Activated CD4-positive, alpha-beta T cell treated with anti-CD3 and anti-CD28 coated beads, Interleukin-2, amount 10 ng/mL, durations not matched to agents 7 days and 5 days (primary cell): ENCODE measurements at places on chromosomes 2 and 18. TPM values are rescaled to one million over a fixed set of nuclear protein-coding genes. Genes with fewer than 3 reads are reported as not detected.
A peak's percentile ranks its signal among the peaks of the same experiment; 100 is the strongest.

DNA sequence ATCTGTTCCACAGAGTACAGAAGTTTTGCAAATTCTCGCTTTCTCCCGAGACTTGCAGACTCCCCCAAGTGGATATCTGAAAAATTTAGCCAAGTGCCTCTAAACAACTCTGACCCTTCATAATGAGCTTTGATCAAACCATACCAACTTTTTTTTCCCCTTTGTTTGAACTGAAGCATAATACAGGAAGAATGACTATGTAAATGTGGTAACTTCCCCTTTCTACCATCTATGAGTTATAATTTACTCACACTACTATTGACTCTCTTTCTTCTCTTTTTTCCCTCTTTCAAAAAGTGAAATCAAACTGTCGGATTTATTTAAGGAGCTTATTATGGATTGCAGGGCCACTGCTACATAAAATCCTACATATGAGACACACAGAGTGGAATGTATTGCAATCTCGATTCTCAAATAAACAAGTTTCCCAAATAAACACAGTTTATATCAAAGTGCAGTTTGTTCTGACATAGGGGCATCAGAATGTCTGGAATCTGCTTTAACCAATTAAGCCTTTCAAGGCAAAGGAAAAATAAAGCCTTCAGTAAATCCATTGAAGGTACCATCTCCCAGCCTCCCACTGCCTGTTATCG is 1.4 kb upstream of the ZNF804A start:
- no peak for DNase-seq

The CSRNP3 gene
- total RNA-seq: not detected

- no peak for DNase-seq
These were observed 20.3 kb downstream of the ACTR3 start for GRCh38 chr2:113910110-113910717.

- peak; percentile 64 for DNase-seq
These were observed 59.9 kb downstream of the SUMO1 start for GRCh38 chr2:202178346-202178958.

DNA sequence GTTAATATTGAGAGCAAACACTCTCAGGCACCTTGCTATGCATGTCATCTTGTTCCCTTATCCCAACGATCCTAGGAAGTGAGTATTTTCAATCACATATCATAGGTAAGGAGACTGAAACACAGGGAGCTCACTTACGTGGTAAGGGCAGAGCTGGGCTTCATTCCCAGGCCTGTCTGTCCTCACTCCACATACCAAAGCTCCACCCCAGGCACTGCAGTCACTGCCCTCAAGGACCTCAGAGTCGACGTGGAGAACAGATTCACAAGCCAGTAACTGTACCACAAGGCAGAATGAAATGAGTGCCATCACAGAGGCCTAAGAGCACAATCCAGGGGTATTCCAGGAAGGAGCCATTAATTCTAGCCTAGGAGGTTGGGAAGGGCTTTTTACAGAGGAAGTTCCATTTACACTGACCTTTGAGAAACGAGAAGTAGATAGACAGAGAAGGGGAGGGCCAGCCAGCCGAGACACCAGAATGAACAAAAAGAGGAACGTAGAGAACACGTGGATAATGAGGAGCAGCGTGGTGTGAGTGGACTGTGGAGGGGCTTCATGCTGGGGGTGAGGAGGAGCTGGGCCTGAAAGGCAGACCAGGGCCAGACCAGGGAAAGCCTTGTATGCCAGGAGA is 48.6 kb downstream of the KIAA2012 start:
- no peak for DNase-seq

GRCh38 chr18:10846657-10847407 is 302.5 kb downstream of the PIEZO2 start:
- no peak for DNase-seq

- peak; percentile 22 for DNase-seq
These were observed 55.6 kb upstream of the ACMSD start for GRCh38 chr2:134782792-134783191.

DNA sequence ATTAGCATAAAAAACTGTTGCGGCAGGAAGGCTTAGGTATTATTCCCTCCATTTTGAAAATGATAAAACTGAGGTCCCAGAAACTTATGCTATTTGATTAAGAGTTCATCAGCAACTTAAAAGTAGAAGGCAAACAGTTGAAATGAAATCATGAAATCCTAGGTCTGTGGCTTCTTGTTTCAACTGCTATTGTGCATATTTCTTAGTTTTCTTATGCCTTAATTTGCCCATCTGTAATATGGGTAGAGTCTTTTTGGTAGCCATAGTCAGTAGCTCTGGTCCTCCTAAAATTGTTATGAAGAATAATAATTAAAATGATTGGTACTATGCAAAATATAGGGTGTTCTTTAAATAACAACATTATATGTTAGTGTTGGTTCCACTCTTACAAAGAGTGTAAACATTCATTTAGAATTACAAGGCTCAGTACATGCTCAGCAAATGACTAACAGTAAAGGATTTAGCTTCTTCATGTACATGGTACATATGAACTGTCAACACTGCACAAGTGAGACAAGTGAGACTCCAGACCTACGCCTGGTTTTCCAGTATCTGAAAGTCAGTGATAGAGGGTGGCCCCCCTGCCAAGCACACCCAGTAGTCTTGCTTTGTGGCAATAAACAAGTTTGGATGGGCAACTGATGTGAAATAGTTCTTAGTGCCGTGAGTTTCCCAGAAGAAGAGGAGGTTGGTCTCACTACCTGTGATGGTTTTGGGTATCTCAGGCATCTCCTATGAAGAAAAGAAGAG is 9.6 kb downstream of the IL1A start:
- DNase-seq: no peak

DNA sequence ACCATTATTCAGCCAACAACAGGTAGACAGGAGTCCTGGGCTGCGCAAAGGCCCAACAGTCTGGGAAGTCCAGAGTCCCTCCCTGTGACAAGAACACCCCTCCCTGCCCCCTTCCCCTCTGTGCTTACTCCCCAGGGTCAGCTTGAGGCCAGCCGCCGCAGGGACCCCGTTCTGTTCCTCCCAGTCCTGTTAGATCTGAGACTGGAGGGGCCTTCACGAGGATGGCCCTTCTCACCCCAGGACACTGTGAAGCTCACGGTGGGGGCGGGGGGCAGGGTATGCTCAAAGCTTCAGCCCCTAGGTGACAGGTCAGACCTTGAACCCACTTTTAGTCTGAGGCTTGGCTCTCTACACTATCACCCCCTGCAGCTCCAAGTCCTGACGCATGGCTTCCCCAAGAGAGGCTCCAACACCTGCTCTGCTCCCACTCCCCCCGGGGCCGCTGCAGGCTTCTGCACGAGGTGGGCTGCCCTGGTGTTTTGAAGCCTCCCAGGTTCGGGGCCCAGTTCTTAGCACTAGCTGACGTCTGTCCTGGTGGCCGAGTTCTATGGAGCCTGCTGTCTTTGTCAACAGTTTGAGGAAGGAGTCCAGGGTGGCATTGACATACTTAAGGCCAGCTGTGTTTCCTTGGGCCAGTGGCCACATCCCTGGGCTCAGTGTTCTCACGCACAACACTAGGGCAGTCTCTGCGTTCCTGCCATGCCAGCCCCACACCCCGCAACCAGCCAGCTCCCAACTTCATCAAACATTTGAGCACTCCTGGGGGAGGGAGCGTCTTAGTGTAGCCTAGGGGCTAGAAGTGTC is 37.2 kb upstream of the HPCAL1 start:
- no peak for DNase-seq

The RNF125 gene
- total RNA-seq: 35.6 TPM

GRCh38 chr2:26757873-26758789 is 6.0 kb upstream of the SLC35F6 start:
- no peak for DNase-seq

The NTSR2 gene
- not detected for total RNA-seq

The DUSP2 gene
- 14.2 TPM for total RNA-seq

The ZNF804A gene
- not detected for total RNA-seq

- DNase-seq: no peak
These were observed 76.9 kb downstream of the CLHC1 start for GRCh38 chr2:55155206-55155605.

DNA sequence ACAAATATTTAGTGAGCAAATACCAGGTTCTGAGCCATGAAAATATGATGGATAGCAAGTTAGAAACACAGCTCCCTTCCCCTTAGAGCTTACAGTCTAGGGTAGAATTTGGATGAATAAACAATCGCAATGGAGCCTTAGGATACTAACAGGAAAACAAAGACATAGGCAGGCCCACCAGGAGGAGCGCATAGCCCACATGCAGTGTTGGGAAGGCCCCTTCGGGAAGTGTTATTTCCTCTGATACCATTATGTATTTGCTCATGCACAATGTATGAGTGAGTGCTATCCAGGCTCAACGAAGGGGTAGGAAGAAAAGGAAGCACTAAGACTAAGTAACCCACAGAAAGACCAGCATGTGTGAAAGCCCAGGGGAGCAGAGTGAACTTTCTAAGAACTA is 54.0 kb downstream of the RAB27B start:
- no peak for DNase-seq

The OBSL1 gene
- total RNA-seq: not detected

DNA sequence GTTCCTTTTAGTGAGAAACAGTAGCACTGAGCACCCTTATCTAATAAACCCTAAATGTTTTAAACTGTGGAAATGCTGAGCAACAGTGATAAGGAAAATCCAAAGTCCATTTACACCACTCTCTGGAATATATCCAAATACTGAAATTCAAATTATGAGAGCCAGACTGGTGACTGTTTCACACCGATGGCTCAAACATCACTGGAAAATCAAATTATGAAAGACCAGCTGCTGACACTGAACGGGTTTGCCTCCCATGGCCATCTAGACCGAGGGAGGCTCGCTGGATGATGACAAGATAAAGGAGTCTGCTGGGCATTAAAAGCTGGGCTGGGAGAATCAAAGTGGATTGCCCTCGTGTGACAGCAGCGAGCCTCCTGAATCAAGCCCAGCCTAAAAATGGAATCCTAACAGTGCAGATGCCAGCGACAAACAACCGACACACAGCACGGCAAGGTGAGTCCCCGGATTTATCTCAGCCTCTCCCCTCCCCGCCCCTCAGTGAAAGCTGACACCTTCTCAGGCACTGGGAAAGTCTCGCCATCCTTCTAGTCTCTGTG is 30.3 kb downstream of the SERPINE2 start:
- DNase-seq: no peak

The KATNAL2 gene
- 1.0 TPM for total RNA-seq

The L3MBTL4 gene
- total RNA-seq: 0.27 TPM

- DNase-seq: no peak
These were observed 118.8 kb downstream of the CTIF start for GRCh38 chr18:48657447-48658120.

The TSGA10 gene
- 8.1 TPM for total RNA-seq

DNA sequence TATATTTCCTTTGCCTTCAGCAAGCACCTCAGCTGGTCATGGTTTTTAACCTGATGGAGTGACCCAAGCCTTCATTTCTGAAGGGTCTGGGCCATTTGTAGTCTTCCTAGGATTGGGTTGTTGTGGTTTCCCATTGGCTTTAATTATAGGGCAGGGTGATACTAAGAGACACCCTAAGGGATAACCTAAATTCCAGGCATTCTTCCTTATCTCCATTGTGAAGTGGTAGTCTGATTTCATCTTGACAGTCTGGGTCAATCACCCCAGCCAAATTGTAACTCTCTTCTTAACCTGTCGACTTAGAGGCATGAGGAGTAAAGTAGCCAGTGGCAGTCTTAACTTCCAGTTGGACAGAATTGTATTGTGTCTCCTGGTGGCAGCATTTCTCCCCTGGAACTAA is 30.2 kb upstream of the MEX3C start:
- no peak for DNase-seq

The ERFE gene
- total RNA-seq: not detected

GRCh38 chr18:25322806-25323205 is 29.2 kb downstream of the ZNF521 start:
- no peak for DNase-seq

DNA sequence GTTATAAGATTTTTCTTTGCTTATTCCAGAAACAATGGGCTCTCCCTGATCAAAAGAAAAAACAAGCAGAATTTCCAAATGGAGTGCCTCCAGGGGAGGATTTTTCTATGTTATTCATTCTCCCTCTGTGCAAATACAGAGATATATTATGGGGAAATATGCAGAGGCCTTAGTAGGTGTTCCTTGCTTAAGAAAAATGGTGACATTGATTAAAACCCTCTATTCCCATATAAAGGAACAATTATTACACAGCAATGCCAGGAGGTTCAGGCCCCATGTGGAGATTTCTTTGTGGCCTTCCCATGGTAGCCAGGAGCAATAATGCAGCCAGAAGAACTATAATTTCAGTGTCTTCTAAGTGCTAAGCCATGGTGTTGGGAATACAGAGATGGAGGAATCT is 255.9 kb upstream of the CXCR4 start:
- no peak for DNase-seq

GRCh38 chr2:165863810-165864261 is 69.8 kb upstream of the GALNT3 start:
- DNase-seq: peak; percentile 29

The C2orf66 gene
- total RNA-seq: 0.44 TPM

GRCh38 chr2:232600053-232600773 is 33.2 kb upstream of the EFHD1 start:
- DNase-seq: no peak

The POTEI gene
- not detected for total RNA-seq

DNA sequence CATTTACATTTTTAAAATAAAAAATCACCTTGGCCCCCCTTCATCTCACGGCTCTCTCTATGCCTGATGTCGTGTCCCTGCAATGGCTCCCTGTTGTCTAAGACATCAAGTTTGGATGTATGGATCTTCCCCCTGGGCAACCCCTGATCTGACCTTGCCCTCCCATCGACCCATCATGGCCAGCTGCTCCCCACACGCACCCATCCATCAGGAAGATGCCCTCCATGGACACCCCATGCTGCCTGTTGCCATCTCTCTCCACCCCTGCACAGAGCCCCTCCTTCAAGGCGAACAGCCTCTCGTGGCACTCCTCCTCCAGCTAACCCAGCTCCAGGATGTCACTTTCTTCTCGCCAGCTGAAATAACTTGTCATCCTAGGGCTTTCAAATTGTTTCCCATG is 59.5 kb downstream of the DPYSL5 start:
- no peak for DNase-seq

- no peak for DNase-seq
These were observed 417.2 kb downstream of the CDH7 start for GRCh38 chr18:66167829-66168684.

The KRTCAP3 gene
- total RNA-seq: 8.3 TPM

DNA sequence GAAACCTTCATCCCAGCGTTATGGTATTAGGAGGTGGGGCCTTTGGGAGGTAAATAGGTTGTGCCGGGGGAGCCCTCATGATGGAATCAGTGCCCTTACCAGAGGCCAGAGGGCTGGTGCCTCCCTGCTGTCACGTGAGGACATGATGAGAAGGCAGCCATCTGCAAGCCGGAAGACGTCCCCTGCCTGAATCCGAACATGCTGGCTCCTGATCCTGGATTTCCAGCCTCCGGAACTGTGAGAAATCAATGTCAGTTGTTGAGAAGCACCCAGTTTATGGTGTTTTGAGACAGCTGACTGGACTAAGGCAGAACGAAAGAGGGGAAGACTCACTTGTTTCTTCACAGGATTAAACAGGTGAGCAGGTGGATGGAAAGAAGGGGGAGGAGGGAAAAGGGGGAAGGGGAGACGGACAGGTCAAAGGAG is 13.0 kb upstream of the KLF11 start:
- DNase-seq: no peak

The HNMT gene
- total RNA-seq: not detected

The KLHL41 gene
- total RNA-seq: 0.08 TPM

- no peak for DNase-seq
These were observed 47.0 kb downstream of the RRM2 start for GRCh38 chr2:10169581-10169980.
